ENCODE measurements at places on chromosomes 5 and 9.
A peak's percentile ranks its signal among the peaks of the same experiment; 100 is the strongest.

- no peak for DNase-seq
Measured at GRCh38 chr9:36137392-36138004, 965 bp downstream of the GLIPR2 start.

GRCh38 chr5:101102506-101102905 lies 199.4 kb upstream of the ST8SIA4 start:
- DNase-seq: no peak

GRCh38 chr5:127014573-127014972 lies 15.8 kb downstream of the MARCHF3 start:
- DNase-seq: no peak

- peak; percentile 14 for DNase-seq
Measured at GRCh38 chr9:93354451-93354850, 97.0 kb upstream of the FAM120A start.

- DNase-seq: peak; percentile 29
Measured at GRCh38 chr9:88660611-88661010, 125.6 kb downstream of the NXNL2 start.

DNA sequence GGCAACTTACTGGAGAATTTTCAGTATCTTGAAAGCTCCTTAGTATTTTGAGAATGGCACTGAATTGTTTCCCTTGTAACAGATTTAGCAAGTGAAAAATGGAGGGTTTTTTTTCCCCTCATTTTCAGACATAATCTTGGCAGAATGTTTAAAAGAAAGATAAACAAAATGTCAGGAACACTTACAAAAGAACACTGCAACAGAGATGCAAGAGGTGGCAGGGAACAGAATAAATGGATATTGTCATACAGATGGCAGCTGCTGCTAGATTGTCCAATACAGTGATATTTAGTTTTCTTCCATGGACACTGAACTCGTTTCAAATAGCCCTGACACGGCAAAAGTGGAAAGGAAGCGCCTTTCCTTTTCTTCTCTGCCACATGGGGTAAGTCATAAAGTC lies 76.9 kb upstream of the ZNF608 start:
- DNase-seq: no peak

DNA sequence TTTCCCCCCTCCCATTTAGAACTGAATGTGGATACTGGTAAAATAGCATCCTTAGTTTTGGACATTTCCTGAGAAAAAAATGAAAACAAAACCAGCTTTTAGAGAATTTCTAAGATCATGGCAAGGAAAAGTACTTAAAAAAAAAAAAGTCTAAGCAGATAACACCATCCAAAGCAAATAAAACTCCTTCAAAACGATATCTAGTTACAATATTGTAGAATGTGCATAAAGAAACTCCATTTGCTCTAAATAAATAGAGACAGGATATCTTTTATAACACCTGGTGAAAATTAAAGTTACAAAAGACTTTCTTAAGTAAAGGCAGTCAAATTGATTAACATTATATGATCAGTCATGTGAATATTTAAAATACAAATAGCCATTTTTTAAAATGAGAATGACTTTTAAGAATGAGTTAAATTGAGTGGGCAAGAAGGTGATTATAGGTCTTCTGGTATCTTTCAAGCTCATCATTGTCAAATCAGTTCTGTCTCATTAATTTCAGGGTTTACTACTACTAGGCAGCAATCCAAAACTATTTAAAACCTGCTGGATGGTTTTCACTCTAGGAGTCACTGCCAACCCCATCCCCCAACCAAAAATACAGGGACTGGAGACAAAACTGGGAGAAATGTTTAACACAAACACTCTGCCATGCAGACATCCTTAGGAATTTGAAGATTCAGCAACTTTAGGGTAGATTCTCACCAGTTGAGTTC lies 382.6 kb downstream of the ADGRV1 start:
- peak; percentile 56 for DNase-seq

GRCh38 chr5:371811-372555 lies 50.5 kb downstream of the AHRR start:
- DNase-seq: no peak

DNA sequence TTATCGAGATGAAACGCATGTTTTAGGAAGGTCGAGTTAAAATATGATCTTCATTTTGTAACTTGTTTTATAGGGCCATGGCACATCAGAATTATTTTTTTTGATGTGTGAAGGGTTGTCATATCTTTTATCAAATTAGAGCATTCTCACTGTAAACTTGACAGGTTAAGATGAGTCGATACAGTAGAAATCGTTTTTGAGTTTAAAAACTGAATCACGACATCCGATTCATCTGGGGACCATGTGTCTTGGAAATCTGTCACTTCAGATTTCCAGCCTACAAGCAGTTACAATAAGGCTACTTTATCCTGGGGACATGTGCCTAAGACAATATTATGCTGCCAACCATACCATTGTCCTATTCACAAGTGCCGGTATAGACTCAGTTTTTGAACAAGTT lies 136.2 kb downstream of the ALDH1A1 start:
- DNase-seq: no peak
